ENCODE measurements at places on chromosomes 2 and 18.

- DNase-seq: no peak
Observed at GRCh38 chr18:63850636-63851035, 36.9 kb upstream of the SERPINB2 start.

DNA sequence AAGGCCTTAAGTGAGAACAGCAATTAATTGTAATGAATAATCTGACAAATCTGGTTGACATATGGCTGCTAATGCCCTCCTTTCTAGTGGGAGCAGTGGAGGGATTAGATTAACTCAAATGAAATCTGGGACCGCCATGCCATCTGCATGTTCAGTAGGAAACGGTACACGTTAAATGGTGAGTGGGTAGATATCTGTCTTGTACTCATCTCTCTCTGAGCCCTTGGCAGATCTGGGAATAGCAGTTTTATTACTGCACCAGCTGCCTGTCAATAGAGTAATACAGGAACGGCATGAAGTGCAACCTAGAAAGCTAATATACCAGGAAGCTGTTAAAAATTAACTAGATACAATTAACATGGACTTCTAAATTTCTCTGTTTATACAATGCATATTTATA lies 258.8 kb downstream of the GPD2 start:
- no peak for DNase-seq

DNA sequence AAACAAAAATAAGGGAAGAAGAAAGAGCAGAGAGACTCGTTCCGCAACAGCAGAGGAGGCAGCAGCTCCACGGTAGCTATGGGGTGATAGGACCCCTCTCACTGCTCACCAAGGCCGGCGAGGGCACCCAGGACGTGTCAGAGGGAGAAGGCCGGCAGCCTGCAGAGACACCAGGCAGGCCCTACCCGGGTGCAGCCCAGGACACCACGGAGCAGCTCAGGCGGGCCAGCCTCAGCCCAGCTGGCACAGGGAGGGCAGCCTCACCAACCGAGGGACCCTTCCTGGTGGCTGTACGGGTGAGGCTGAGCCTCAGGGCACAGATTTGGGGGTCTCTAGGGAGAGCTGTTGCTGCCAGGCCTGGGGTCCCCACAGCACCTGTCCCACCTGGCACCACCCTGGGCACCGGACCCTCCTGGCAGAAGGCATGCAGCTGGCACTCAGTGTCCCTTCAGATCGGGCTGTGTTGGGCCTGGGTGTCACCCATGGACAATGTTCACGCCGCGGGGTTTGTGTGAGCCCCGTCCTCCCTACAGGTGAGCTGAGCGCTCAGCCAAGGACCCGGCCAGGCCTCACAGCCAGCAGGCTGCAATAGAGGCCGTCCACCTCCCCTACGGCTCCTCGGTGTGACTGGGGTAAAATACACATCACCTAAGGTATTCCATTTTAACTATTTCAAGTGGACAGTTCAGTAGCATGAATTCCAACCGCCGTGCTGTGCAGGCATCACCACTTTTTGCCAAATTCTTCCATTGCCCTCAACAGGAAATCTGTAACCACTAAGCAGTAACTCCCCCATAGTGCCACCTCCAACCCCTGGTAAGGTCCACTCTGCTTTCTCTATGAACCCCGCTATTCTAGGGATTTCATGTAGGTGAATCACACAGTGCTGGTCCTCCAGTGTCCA lies 21.6 kb downstream of the KCNG2 start:
- DNase-seq: no peak

DNA sequence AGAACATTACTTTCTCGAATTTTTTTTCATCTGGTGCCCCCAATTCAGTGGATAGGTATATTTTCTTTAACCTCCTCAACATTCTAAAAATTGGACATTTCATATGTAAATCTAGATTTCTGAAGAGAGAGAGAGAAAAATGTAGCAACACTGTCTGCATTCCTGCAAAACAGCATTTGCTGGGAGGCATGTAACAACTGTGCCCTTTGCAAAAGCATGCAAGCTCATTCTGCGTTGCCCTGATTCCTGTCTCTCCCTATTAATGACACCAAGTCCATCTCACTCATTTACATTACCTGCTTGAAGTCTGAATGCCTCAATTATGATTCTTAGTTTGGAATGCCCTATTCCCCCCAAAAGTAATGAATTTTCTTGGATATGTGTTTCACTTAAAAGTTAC lies 79.8 kb upstream of the BARD1 start:
- DNase-seq: no peak

GRCh38 chr2:55951533-55951932 lies 28.0 kb upstream of the EFEMP1 start:
- DNase-seq: no peak

DNA sequence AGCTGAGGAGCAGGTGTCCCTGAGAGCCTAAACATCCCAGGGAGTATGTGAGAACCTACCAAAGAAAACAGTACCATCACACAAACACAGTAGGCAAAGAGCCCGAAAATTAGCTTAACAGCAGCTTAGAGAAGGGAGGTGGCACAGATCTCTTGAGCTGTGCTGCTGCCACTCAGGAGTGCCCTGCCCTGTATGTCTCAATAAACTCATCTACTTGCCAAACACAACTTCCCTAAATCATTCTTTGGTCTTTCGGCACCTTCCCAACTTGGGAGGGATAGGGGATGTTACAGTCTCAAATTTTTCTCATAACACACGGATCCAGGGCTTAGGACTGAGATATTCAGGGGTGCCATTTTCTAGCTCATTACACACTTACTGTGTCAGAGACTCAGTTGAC lies 45.3 kb upstream of the C1D start:
- DNase-seq: no peak

DNA sequence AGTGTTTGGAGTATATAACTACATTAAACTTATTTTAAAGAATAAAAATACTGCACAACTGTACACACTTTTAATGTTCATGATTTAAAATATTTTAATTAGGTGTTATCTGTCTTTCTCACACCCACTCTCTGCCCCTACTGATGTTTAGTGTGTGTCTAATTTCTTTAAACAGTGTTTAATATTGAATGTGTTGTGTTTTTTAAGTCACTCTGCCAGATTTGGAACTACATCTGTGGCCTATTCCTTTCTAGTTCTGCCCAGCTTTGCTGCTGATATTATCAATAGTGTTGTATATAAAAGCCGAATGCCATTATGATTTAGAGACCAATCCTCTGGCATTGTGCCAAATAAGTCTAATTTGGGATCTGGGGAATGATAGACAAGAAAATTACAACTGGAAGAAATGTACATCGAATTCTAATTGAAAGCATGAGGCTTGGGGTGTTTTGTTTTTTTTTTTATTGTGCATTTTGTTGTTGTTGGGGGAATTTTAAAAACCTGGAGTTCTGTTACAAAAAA lies 398.0 kb downstream of the CPS1 start:
- no peak for DNase-seq

- no peak for DNase-seq
Observed at GRCh38 chr18:78692105-78692504, 287.5 kb upstream of the SALL3 start.

DNA sequence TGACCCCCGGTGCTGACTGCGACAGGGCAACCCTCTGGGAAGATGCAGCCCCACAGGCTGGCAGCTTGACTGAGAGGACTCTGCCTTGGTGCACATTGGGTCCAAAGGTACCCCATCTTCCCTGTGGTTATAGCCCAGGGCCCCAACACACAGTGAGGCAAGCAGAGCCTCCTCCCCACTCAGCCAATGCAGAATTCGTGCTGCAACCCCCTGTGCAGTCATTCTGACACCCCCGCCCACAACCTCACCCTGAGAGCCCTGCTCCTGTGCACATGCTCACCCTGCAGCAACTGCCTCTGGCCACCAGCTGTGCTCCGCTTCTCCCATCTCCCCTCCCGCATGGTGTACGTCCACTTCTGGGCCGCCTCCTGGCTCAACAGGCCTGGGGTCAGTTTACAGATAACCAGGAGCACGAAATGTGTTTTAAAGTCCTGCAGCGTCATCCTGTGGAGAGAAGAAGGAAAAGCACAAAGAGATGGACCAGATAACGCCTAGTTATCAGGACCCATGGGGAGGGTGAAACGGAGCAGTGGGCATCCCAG lies 24.4 kb downstream of the CAPN14 start:
- no peak for DNase-seq

- no peak for DNase-seq
Observed at GRCh38 chr2:173286153-173286809, 68.4 kb upstream of the CDCA7 start.

- no peak for DNase-seq
Observed at GRCh38 chr2:199757233-199757870, 93.6 kb downstream of the FTCDNL1 start.

- no peak for DNase-seq
Observed at GRCh38 chr2:57981083-57981768, 65.4 kb upstream of the VRK2 start.

- DNase-seq: no peak
Observed at GRCh38 chr2:181465676-181466375, 8.6 kb downstream of the ITGA4 start.

DNA sequence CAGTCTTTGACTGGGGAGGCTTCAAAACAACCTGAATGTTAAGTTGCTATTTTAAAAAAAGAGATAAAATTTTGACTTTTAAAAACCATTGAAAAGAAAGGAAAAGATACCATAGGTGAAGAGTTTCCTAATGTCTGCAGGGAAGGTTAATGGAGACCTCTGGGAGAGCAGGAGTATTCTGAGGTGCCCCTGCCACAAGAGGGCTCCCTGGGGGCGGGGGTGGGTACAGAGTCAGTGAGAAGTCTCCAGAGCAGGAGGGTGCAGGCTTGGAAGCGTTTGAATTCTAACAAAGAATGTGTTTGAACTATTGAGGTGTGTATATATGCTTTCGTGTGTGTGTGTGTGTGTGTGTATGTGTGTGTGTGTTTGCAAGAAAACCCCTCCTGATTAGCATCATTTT lies 46.7 kb upstream of the ST6GAL2 start:
- DNase-seq: no peak

DNA sequence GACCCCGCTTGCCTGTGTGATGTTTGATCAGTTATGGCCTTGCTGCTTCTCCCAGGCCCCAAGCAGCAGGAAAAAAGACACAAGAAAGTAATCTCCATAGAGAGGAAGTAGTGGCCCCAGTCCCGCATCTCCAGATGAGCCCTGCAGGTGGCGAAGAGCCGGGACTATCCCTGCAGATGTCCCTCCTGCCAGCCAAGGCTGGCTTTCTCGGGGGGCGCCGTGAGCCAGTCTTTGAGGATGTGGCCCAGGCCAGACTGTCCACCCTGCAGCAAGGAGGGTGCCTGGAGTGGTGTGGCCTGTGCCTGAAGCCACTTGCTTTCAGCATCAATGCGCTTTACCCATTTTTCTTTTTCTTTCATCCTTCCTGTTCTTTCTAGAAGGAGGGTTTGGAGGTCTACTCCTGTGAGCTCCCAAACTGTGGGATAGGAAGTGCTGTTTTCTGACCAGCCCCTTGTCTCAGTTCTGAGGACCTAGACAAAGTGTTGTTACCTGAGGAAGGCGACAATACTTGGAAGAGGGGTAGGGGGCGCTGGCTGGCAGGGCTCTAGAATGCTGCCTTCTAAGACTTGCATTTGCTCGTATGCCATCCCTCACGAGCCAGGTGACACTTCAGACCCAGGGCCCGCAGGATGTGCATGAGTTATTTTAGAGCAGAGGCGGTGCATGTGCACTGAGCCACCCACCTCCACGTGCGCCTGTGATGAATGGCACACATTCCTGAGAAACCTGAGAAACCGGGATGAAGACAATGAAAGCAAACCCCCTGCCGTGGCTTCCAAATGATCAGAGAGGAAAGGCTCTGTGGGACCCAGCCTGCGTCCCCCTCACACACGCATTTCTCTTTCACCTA lies 255.8 kb downstream of the FBXO15 start:
- DNase-seq: no peak

- no peak for DNase-seq
Observed at GRCh38 chr2:66430505-66431273, 4.2 kb upstream of the MEIS1 start.

DNA sequence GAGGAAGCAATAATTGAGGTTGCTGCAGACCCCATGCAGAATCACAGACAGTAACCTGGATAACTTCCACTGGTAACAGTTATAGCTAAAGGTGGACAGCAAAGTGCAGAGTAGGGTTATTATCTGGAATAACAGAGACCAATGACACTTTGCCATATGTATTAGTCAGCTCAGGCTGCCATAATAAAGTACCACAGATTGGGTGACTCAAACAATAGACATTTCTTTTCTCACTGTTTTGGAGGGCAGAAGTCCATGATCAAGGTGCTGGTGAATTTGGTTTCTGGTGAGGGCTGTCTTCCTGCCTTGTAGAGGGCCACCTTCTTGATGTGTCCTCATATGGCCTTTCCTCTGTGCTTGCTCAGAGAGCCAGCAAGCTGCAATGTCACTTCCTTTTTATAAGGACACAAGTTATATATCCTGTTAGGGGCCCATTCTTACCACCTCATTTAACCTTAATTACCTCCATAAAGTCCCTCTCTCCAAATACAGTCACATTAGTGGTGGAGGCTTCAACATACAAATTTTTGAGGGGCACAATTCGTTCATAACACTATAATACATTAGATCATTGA lies 191.0 kb upstream of the LRP1B start:
- no peak for DNase-seq

GRCh38 chr2:118853651-118854291 lies 6.3 kb upstream of the EN1 start:
- no peak for DNase-seq

DNA sequence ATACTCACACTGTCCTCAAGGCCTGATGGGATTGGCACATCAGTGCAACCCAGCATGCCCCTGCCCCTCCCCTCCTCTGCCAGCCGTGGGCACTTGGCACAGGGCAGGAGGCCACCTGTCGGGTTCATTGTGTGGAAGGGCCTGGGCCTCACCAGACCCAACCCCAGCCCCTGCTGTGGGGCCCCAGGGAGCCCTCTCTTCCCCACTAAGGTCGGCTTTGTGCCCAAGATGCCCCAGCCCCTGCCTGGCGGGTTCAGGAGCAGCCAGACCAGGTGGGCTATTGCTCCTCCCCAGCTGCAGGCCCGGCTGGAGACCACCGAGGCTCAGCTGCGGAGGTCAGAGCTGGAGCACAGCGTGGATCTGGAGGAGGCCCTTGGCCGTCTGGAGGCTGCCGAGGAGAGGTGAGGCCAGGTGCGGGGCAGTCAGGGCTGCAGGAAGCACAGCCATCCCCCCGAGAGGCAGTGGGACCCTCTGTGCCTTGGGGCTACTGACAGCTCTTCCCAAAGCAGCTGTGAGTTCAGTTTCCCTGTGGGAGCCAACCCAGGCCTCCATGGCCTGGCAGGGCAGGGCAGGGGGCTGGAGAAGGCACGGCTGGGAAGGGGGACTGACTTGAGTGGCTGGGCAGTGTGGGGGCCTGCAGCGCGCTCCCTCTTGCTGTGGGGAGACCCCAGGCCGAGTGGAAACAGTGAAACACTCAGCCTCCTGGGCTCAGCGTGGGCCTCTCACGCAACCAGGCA lies 16.3 kb downstream of the CROCC2 start:
- DNase-seq: no peak

DNA sequence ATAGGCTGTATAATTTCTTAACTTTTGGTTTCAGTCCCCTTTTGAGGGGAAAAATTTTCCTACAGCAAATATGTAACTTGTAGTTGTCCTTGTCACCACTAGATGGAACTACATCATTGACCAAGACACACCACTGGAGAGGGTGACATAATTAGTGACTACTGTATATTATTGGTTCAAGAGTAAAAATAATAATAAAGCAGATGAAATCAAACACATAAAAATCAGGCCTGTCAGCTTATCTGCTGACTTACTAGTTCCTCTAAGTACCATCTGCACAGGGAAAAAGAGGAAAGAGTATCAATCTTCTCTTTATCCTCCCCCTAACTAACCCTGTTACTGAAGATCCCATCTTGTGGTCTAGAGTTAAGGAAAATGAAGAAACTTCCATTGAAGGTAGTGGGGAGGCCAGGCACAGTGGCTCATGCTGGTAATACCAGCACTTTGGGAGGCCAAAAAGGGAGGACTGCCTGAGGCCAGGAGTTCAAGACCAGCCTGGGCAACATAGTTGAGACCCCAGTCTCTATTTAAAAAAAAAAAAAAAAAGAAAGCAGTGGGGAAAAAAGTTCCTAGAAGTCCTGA lies 29.6 kb upstream of the ENOSF1 start:
- no peak for DNase-seq

Data from stimulated activated CD8-positive, alpha-beta memory T cell treated with anti-CD3 and anti-CD28 coated beads, Interleukin-4, amount 100 ng/mL, for 1 hour (primary cell).